ENCODE measurements at places on chromosomes 4 and X.

- DNase-seq = no peak
These were observed 73.9 kb downstream of the PSAPL1 start for GRCh38 chr4:7360806-7361205.

GRCh38 chrX:40091691-40092421 is 5.9 kb downstream of the BCOR start:
- no peak for DNase-seq

DNA sequence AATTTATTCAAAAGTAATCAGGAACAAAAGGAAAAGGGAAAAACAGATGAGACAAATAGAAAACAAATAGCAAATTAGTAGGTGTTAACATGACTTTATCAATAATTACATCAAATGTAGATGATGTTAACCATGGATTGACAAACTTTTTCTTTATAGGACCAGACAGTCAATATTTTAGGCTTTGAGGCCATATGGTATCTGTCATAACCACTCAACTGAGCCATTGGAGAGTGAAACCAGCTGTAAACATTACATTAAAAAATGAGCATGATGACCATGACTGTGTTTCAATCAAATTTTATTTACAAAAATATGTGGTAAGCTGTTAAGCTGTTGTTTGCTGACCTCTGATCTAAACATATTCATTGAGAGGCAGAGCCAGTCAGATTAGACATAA is 118.5 kb upstream of the NWD2 start:
- DNase-seq = no peak

DNA sequence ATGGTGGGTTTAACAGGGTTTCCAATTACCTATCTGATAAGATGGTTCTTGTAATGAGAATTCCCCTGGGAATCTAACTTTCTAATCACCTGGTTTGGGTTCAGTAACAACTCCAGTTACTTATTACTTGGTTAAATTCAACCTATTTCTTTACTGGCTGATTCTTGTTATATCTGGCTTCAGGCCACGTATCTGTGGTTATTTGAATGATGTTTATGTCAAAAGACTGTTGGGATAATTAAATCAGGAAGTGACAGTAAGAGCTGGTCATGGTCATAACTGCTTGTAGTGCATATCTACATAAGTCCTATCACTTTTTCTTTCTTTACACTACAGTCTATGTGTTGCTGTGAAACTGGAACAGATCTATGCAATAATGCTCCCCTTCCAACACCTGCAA is 108.1 kb downstream of the MID1 start:
- peak; percentile 46 for DNase-seq

- DNase-seq = peak; percentile 14
These were observed 182.2 kb downstream of the BMPR1B start for GRCh38 chr4:94939791-94940519.

- DNase-seq = no peak
These were observed 218.1 kb upstream of the FAT4 start for GRCh38 chr4:125096662-125097061.

- peak; percentile 82 for DNase-seq
These were observed 61.3 kb upstream of the NFKB1 start for GRCh38 chr4:102439812-102440211.

DNA sequence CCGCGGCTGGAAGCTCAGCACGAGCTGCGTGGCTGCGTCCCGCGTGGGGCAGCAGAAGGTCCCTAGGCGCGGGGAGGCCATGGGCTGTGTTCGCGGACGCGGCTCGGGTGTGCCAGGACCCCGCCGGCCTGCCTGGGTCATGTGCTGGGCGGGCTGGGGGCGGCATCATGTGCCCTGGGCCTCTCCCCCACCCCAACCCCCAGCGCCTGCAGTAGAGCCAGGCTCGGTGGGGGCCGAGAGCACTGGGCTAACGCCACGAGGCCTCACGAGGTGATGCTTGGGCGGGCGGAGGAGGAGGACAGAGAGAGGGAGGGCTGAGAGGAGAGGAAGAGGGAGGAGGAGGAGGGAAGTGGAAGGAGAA is at the start of gene GPR143:
Gene GPR143, minus strand, starts transcription at position 111 of the 361 bp plus-strand sequence. Its CDS starts 30 bp downstream, at position 81.
- DNase-seq = no peak

- DNase-seq = peak; percentile 71
These were observed 79.9 kb downstream of the SLC9A6 start for GRCh38 chrX:136065044-136065671.

DNA sequence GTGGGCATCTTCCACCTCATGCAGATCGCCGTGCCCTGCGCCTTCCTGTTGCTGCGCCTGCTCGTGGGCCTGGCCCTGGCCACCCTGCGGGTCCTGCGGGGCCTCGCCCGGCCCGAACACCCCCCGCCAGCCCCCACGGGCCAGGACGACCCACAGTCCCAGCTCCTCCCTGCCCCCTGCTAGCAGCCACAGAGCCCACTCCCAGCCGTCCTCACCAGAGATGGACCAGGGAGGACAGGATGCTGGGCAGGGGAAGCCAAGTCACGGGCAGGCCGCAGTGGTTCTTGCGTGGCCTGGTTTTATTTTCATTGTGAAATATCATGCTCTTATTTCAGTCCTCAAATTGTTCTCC is 15.1 kb downstream of the DGKQ start:
- DNase-seq = no peak

DNA sequence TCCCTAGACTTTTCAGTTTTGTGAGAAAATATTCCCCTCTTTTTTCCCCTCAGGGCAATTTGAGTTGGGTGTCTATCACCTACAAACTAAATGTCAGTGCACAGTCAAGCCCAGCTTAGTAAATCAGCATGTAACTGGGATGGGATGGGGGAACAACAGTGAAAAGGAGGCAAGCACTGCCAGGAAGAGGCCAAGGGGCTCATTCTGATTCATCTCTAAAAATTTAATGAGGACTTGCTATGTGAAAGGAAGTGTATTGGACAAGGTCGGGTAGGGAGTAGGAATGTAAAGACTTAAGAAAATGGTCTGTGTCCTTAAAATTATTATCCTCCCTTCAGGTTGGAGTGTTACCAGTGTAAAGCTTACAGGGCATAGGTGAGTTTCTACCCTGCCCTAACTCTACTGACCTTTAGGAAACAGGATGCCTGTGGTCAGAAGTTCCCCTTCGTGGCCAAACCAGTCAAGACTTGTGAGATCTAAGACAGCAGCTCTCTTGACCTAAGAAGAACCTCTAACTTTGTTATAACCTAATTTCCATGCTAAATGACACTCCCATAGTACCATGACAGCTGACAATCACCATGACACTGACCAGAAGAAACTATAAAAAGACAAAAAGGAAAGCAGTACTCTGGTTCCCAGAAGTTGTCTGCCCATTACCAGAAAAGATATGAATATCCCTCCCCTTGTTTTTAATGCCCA is 194.4 kb upstream of the LDB2 start:
- DNase-seq = no peak

GRCh38 chr4:76125816-76126215 is 22.4 kb downstream of the NUP54 start:
- DNase-seq = no peak

GRCh38 chrX:22922961-22923360 is 76.8 kb upstream of the DDX53 start:
- no peak for DNase-seq

Data from fibroblast of skin of scalp (primary cell).